ENCODE measurements at places on chromosomes 1 and 21.

GRCh38 chr1:89966656-89967055 lies 28.3 kb upstream of the ZNF326 start:
- no peak for DNase-seq

- DNase-seq: no peak
Observed at GRCh38 chr1:99527078-99527477, 118.8 kb upstream of the PALMD start.

GRCh38 chr21:41825216-41825615 lies 53.9 kb downstream of the PRDM15 start:
- no peak for DNase-seq

- DNase-seq: no peak
Observed at GRCh38 chr1:30680879-30681278, 42.5 kb downstream of the MATN1 start.

DNA sequence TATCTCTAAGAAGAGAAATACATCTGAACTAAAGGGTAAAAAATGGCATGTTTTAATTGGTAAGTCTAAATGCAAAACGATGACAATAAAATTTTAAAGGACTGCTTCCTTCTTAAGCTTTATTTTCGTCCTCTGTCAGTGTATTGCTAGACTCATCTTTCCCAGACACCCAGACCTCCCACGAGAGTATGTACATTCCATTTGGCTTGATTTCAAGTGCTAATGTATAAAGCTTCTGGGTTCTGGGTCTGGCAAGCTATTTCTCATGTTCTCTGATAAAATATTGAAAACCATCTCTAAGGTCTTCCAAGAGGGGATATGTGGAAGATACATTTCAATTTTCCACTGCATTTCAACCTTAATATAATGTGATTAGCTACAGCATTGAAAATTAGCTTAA lies 24.6 kb upstream of the SLC2A1 start:
- no peak for DNase-seq

GRCh38 chr1:185267701-185268100 lies 49.3 kb downstream of the IVNS1ABP start:
- no peak for DNase-seq

DNA sequence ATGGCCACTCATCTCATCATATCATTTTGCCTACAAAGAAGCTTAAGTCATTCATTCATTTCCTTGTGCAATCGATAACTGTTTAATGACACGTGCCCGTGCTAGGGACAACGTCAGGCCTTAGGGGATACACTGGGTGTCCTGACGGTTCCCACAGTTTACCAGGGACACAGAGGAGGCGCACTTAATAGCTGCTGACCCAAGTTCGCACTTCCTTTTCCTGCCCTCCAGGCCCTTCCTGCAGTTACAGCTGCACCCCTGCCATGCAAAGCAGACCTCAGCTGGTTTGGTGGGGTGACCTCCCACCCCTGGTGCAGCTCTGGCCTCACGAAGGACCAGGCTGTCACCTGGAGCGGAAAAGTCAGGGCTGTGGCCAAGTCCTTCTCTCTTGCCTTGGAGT lies 4.2 kb downstream of the SPATA21 start:
- no peak for DNase-seq

- no peak for DNase-seq
Observed at GRCh38 chr21:16033193-16033592, 303.4 kb downstream of the USP25 start.

DNA sequence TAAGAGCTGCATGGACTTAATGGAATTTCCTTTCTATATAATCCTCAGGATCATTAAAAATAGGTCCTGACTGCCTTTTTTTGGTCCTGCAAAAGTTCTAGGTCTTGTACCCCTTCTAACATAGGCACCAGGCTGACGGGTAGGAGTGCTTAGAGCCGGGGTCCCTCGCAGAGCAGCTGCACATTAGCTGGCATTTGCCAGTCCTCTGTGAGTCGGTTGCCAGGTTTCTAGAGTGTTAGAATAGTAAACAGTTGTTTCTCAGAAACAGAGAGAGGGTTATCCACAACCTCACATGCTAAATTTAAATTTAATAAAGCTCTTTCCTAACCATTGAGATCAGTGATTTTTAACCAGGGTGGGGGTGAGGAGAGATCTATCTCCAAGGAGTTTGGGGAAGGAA lies 35.4 kb upstream of the HEATR1 start:
- DNase-seq: no peak

GRCh38 chr1:96579636-96580035 lies 141.9 kb upstream of the PTBP2 start:
- DNase-seq: no peak

- DNase-seq: no peak
Observed at GRCh38 chr1:75641325-75641724, 30.4 kb upstream of the SLC44A5 start.

DNA sequence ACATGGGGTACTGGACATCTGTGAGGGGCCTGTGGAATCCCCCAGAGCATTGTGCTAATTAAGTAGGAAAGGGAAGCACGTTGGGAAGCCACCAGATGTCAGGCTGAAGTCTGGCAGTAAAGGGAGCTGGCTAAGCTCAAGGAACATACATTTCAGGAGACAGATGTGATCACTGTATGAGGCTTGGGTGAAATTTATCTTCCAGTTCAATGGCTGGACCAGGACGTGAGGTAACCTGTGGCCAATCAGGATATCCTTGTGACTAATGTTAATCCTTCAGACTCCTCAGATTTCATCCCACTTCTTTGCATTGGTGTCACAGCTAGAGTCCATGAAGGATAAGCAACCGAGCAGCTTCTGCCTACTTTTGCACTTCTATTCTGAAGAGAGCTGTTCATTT lies 110.2 kb upstream of the APP start:
- DNase-seq: no peak

DNA sequence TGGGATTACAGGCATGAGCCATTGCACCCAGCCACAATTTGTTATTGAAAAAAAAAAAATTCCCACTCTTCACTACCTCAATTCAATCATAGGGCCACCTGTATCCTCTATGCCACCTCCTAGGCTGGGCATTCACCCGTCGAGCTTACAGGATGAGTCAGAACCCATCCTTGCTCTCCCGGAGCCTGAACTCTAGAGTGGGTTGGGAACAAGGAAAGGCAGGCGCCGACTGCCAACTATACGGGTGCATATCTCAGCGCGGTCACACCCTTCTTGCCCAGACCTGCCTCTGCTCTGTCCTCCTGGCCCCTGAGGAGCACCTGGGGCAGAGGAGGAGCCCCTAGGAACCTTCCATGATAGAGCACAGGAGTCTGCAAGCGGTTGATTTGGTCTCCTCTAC lies 21.4 kb upstream of the LBR start:
- DNase-seq: no peak

- no peak for DNase-seq
Observed at GRCh38 chr1:43464681-43465504, 11.2 kb upstream of the HYI start.

DNA sequence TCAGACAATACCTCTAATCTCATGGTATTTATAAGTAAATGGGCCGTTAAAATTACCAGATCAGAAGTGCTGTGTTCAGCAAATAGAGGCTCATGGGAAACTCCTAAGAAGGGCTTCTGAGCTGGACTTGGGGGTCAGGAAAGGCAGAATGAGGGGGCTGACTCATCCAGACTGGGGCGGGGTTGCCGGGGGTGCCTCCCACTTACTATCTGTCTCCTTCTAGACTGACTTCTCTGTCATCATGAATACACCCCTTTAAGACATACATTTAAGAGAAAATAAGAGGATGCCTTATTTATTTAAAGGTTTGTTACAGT lies 96.0 kb upstream of the ERRFI1 start:
- DNase-seq: no peak

DNA sequence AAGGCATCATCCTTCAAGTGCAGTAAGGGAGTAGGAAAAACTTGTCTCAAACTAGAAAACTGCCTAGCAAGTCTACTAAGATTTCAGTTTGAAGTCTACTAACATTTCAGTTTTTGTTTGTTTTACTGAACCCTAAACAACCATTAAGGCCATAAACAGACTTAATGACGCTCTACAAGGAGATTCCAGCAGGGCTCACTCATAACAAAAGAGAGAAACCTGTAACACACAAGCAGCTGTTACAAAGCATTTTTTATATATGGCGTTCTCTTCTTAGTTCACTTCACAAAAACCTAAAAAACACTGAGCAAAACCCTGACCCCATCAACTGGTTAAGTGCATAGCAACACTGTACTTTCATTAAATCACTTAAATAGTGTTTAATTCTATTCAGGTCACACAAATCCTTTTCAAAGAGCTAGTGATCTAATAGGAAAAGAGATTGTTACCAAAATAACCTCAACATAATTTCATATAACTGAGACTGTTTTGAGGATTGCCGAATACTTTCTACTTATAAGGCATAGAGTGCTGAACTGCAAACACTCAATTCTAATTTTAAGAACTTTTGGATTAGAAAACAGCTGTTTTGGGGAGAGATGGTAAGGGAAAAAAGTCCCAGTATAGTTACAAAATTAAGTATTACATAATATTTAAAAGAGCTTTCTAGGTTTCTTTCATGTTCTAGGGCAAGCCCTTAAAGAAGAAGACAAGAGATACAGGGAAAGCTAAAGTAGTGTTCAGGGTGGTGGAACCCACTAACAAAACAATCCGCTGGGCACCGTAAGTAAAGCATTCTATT lies 1.4 kb downstream of the B3GALNT2 start:
- DNase-seq: no peak

DNA sequence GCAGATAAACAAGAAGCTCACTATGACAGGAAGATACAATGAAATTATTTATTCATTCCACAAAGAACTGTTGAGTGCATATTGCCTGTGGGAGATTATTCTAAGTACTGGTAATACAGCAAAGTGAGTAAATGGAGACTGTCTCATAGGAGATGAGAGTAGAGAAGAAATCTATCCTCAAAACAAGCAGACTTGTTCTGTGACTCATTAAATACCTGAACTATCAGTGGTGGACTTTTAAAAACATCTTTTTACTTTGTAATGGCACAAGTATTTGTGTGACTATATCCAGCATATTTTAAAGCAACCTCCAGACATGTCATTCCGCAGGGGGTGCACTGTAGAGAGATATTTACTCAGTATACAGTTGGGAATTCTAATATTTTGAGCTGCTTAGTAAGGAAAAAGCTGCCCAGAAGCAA lies 259.2 kb downstream of the FMN2 start:
- DNase-seq: no peak

- DNase-seq: no peak
Observed at GRCh38 chr21:44010429-44010828, 1.7 kb upstream of the TRAPPC10 start.

GRCh38 chr1:68204977-68205630 lies 27.2 kb downstream of the WLS start:
- no peak for DNase-seq

GRCh38 chr21:46180079-46180722 lies 4.1 kb downstream of the SPATC1L start:
- DNase-seq: no peak

DNA sequence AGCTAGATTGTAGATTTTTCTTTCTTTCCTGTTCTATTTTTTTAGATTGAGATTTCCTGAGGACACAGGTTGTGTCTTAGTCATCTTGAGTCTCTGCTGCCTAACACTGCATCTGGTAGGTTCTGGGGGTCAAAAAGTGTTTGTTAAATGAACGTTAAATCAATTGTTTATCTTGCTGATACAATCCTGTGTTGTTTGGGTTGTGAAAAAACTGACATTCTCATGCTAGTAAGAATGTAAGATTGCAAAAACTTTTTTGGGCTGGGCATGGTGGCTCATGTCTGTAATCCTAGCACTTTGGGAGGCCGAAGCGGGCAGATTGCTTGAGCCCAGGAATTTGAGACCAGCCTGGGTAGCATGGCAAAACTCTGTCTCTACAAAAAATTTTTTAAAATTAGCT lies 3.4 kb downstream of the CTSK start:
- no peak for DNase-seq

- DNase-seq: no peak
Observed at GRCh38 chr1:60280819-60281218, 207.2 kb upstream of the C1orf87 start.

DNA sequence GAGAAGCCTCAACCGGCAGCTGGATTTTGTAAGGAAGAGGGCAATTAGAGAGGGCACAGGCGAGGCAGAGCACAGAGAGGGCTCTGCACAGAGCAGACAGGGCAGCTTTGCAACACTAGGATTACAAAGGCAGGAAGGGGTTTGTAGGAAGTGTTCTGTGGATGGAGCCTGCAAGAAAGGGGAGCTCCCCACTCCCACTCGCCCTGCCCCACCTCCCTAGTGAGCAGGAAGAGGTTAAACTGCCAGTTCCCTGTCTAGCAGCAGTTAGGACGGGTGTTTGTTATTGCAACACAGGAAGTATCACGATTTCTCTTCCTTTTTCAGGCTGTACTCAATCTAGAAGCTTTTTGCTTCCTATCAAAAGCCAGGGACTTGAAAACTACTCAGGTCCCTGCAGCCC lies 63.3 kb upstream of the LRRC8D start:
- no peak for DNase-seq

DNA sequence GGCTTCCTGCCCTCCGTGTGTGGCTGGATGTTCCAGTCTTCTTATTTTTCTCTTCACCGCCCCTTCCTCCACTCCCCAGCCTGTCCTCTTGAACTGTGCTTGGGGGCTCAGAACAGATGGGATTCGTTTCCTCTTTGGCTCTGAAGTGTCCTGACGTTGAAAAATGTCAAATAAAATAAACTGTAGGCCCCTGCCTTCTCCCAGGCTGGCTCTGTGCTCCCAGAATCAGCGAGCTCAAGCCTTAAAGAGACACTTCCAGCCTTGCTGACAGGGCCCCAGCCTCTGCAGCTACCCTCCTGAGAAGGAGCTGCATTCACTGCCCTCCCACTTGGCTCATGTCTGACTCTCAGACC lies 104.2 kb upstream of the IPO9 start:
- DNase-seq: no peak

- no peak for DNase-seq
Observed at GRCh38 chr21:36790616-36791015, 91.7 kb downstream of the SIM2 start.

DNA sequence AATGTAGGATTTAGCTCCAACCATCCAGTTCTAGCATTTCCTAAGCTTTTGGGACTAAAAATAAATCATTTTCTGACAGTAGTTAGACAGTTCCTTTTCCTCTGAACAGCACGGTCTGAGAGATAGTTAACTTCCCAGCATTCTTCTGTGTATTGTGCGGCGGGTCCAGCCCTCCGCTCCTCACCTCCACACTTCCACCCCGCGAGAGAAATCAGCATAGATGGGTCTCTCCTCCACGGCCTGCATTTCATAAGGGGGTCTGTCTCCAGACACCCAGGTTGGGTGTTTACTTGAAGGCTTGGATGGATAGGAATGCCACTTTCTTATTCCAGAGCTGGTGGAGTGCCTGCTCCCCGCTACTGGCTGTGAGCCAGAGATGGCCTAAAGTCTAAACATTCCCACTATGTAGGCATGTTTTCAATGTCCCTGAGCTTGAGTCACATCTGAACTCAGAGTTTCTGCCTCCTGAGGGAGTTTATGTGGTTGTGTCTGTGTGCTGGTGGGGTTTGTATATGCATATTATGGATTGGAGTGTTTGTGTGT lies 38.0 kb upstream of the PPP2R5A start:
- no peak for DNase-seq

- DNase-seq: no peak
Observed at GRCh38 chr1:159802111-159802510, at the start of gene FCRL6. Gene FCRL6 (plus strand): TSS chr1:159802360. CDS start chr1:159802425, 65 bp downstream.

Data from stimulated activated CD4-positive, alpha-beta T cell treated with anti-CD3 and anti-CD28 coated beads, Interleukin-1b, Interleukin-23, amount 100 ng/mL, for 4 hours (primary cell).